ENCODE measurements at places on chromosomes 2 and 18.

- no peak for DNase-seq
Measured at GRCh38 chr18:53799134-53799533, 425.3 kb downstream of the MBD2 start.

DNA sequence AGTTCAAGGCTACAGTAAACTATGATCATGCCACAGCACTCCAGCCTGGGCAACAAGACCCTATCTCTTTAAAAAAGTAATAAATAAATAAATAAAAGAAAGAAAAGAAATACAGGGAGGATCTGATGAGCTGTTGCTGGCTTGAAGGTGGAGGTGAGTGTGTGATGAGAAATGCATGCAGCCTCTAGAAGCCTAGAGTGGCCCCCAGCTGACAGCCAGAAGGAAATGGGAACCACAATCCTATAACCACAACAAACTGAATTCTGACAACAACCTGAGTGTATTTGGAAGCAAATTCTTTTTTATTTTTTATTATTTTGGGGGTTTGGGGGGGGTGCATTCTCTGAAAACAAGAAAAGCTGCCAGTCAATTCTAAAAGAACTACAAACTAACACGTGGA is 14.6 kb downstream of the NOL10 start:
- no peak for DNase-seq

DNA sequence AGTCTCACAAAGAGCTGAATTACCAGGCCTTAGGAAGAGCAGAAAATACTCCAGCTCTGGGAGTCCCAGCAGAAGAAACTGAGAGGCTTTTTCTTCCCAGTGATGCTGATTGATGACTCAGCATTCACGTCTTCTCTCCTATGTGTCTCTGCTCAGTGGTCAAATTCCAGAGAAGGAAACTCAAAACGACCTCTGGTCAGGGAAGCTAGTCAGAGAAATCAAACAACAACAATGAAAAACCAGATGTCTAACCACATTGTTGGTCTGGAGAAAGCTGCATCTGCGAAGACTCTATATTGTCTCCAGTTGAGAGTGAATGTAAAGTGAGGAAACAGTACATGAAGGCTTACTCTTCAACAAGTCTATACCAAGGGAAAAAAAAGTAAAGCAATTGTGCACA is 28.6 kb upstream of the CERS6 start:
- DNase-seq, result no peak

GRCh38 chr2:47519604-47520301 is 116.8 kb downstream of the MSH2 start:
- no peak for DNase-seq

GRCh38 chr2:150710916-150711315 is 223.4 kb upstream of the RND3 start:
- no peak for DNase-seq

DNA sequence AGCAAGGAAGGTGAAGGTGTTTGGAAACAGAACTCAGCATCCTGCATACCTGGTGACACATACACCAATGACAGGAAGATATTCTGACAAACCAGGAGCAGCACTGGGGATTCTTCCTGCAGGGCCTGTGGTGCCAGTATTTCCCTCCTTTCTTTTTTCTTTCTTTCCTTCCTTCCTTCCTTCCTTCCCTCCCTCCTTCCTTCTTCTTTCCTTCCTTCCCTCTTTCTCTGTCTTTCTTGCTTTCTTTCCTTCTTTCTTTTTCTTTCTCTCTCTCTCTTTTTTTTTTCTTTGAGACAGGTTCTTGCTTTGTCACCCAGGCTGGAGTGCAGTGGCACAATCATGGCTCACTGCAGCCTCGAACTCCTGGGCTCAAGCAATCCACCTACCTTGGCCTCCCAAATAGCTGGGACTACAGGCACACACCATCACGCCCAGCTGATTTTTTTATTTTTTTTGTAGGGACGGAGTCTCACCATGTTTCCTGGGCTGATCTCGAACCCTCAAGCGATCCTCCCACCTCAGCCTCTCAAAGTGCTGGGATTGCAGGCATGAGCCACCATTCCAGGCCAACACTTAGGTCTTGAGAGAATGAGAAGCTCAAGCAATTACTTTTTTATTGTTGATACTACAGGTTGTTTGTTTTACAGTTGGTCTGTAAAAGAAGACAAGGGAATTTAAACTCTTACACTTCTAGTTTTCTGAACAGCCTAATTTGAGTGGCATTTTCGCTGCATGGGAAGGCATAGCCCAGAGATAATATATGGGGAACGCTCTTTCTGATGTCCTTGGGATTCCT is 54.7 kb upstream of the GATA6 start:
- no peak for DNase-seq

- DNase-seq, result peak; percentile 70
Measured at GRCh38 chr18:23498877-23499276, 4.4 kb upstream of the RMC1 start.

GRCh38 chr18:62445386-62445917 is 77.4 kb upstream of the ZCCHC2 start:
- no peak for DNase-seq

GRCh38 chr2:70615222-70615621 is 61.6 kb upstream of the TGFA start:
- DNase-seq, result no peak

- no peak for DNase-seq
Measured at GRCh38 chr18:8515142-8515865, 93.9 kb upstream of the RAB12 start.

Data from effector memory CD8-positive, alpha-beta T cell (primary cell).